Ascending aorta (tissue), 2 donors: ENCODE measurements at places on chromosomes 5 and 9.

DNA sequence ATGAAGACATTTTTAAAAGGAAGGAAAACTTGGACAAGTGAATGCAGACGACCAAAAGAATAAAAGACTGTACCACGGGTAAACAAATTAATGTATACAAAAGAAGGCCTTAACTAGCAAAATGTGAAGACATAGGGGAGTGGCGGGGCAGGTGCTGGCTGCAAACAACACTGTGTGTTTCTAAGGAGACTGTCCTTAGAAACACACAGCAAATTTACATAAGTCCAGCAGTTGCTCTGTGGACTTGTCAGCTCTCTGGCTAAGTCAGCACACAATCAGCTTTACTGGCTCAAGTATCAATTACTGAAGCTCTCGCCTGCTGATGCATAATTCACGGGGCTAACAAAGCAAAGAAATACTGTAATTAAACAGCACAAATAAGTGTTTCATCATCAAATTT is 24.8 kb downstream of the PTBP3 start:
- no peak overlapping the region for H3K27ac ChIP-seq
- H3K4me1 ChIP-seq = no peaks in the 10 kb centered on the region
- no peak overlapping the region for H3K4me3 ChIP-seq
- H3K27me3 ChIP-seq = no peaks in the 10 kb centered on the region
- no peak for DNase-seq

DNA sequence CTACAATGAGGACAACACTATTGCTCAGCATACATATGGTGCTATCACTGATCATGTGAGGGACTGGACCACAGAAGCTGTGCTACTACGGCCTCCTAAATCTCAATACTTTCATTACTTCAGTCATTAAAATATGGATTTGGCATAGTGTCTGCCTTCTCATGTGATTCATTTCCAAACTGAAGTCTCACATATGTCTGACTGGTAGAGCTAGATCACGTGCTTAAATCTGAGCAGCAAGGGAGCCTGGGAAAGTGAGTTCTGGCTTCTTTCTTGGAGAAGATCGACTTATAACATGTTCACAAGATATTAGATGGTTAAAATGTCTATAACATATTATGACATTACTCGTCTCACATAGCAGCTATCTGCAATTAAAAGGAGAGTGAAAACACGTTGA is 8.3 kb downstream of the KIF4B start:
- H3K4me1 ChIP-seq = no peaks in the 10 kb centered on the region
- H3K36me3 ChIP-seq = no peaks in the 10 kb centered on the region
- DNase-seq = no peak
- no peaks in the 10 kb centered on the region for H3K27me3 ChIP-seq
- H3K4me3 ChIP-seq = no peak overlapping the region

DNA sequence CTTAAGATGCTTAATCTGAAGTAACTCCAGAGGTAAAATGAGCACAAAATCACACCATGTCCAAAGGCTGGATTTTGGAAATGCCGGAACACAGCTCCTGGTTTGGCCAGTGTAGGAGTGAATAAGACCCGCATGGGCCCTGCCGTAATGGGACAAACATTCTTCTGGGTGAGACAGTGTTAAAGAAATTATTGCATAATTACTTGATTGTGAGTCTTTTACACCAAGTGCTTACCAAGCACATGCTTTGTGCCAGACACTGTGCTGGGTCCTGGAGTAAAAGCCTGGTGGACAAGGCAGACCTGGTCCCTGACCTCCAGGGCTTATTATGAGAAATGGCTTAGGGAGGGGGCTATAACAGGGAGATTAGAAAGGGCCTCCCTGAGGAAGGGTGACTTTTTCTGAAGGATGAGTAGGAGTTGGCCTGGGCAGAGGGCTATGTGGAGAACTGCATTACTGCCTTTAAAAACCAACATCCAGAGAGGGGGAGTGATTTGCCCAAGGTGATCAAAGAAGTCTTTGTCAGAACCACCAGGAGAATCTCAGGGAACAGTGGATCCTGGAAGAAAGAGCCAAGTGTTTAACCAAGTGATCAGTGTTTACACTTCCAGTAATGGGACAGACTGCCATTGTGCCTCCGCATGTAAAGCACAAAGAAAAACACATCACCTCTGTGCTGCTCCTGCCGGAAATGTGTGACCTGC is 3.5 kb downstream of the PDE6A start:
- H3K4me1 ChIP-seq = no peaks in the 10 kb centered on the region
- H3K4me3 ChIP-seq = no peak overlapping the region
- H3K27me3 ChIP-seq = no peaks in the 10 kb centered on the region
- no peak overlapping the region for H3K27ac ChIP-seq
- H3K36me3 ChIP-seq = no peaks in the 10 kb centered on the region
- no peak for DNase-seq

GRCh38 chr5:56683281-56683680 is 132.1 kb upstream of the MAP3K1 start:
- H3K36me3 ChIP-seq = no peaks in the 10 kb centered on the region
- no peak for DNase-seq
- H3K27me3 ChIP-seq = no peaks in the 10 kb centered on the region
- no peak overlapping the region for H3K27ac ChIP-seq
- H3K4me1 ChIP-seq = no peaks in the 10 kb centered on the region
- no peak overlapping the region for H3K4me3 ChIP-seq

GRCh38 chr9:95383185-95383676 is 65.7 kb upstream of the FANCC start:
- H3K4me3 ChIP-seq = no peak overlapping the region
- H3K4me1 ChIP-seq = no peaks in the 10 kb centered on the region
- no peak for DNase-seq
- no peak overlapping the region for H3K27ac ChIP-seq
